Activated CD4-positive, CD25-positive, alpha-beta regulatory T cell treated with anti-CD3 and anti-CD28 coated beads, Interleukin-2, amount 50 U/mL, for 72 hours (primary cell): ENCODE measurements at places on chromosomes 1 and 21.

DNA sequence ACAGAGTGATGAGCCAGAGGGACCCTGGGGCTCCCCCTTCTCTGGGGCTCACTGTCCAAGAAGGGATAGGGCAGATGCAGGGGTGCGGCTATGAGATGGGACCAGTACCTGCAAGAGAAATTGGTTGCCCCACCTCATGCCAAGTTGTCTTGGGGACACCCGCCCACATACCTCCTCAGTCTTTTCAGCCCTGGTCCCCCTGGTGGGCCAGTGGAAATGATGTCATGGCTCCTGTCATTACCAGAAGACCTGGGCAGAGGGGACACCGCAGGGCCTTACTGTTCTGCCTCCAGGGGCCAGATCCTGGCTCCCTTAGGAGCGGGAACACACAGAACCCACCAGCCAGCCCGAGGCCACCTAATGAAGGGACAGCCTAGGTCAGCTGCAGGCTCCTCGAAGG lies 63.2 kb downstream of the CDK18 start:
- DNase-seq: no peak

DNA sequence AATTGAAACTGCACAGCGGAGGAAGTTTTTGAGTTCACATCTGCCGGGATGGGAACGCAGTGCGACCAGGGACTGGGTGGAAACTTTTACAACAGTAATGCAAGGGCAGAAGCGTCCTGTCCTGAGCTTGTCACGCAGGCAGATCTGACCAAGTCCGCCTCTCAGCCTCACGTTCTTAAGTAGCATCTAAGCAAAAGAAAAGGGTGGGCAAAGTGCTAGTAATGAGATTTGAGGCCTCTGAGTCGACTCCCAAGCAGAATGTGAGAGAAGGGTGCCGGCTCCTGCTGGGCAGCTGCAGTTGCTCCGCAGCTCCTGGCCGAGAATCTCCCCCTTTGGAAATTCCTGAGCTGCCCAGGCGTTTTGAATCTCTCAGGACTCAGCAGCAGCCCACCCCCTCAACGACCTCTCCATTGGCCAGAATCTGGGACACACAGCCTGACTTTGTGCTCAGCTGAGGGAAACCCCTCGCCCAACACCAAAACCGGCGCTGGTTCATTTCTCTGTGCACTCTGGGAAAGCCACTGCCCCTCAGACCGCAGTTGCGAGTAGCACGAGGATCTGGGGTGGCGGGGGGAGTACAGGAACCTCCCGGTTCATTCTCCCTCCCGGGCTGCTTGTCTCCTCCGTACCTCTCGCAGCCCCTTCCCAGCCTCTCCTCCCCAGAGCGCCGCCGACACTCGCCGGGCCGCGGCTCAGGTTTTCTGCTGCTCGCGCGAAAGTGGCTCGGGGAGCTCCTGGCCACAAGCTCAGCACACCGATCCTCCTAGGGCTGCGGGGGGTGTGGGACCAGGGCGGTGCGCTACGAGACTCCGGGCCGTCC lies 913 bp upstream of the S1PR1 start:
- DNase-seq: peak; percentile 64

- no peak for DNase-seq
These were observed 613.5 kb downstream of the MATN1 start for GRCh38 chr1:30109853-30110252.

GRCh38 chr1:53586765-53587164 lies 127.6 kb downstream of the DMRTB1 start:
- DNase-seq: no peak

DNA sequence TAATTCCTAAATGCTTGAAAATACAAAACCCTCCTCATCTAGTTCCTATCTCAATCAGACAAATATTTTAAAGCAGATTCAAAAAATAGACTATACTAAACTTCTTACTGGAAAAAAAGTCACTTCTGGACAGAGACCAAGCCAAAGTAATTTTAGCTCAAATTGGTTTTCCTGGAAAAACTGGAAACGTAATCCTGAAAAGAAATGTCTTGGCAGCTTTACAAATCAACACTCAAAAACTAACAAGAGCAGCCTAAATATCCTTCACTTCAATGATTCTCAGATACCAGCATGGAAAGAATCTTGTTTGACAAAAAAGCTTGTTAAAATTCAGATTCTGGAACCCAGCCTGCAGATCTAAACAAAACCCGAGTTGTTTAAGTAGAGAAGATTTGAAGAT lies 9.1 kb upstream of the GPR88 start:
- DNase-seq: no peak

DNA sequence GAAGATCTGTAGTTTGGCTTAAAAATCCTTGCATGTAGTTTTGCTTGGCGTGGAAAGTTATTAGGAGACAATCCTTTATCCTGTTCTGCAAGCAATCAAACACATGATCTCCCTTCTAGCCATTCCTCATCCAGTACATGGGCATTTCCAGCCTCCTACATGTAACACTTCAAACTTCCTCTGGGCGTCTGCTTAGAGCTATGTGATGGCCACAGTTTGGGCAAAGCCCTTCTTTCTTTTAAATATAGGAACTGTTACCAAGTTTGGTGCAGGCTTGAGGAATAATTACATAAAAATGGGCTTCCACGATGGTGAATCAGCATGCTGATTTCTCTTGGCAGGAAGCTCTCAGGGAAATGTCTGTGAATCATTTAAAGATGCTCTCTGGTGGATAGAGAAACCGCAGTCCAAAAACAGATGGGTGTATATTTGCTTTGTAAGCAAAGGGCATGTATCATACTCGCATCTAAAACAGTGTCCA lies 176.9 kb upstream of the FMN2 start:
- DNase-seq: no peak

DNA sequence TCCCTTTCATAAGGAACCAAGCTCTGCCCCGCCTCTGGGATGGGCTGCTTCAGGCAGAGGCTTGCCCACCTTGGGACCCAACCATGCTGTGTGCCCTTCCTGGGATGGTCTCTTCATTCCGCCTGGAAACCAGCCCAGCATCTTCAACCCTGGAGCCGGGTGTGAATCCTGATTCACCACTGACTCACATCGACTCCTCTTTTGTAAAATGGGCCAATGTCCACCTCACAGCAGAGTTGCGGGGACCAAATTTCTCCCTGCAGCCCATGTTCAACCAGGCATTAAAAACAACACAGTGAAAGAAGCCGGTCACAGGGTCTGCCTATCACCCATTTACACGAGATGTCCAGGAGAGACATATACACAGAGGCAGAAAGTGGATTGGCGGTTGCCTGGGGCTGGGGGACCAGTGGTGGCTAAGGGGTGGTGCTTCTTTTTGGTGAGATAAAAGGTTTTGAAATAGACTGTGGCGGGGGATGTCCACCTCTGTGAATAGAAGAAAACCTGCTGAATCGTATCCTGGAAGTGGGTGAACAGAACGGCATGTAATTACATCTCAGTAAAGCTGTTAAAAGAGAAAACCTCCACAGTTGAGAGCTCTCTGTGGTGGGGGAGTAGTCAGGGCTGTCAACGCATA lies 6.9 kb upstream of the GPR153 start:
- no peak for DNase-seq

DNA sequence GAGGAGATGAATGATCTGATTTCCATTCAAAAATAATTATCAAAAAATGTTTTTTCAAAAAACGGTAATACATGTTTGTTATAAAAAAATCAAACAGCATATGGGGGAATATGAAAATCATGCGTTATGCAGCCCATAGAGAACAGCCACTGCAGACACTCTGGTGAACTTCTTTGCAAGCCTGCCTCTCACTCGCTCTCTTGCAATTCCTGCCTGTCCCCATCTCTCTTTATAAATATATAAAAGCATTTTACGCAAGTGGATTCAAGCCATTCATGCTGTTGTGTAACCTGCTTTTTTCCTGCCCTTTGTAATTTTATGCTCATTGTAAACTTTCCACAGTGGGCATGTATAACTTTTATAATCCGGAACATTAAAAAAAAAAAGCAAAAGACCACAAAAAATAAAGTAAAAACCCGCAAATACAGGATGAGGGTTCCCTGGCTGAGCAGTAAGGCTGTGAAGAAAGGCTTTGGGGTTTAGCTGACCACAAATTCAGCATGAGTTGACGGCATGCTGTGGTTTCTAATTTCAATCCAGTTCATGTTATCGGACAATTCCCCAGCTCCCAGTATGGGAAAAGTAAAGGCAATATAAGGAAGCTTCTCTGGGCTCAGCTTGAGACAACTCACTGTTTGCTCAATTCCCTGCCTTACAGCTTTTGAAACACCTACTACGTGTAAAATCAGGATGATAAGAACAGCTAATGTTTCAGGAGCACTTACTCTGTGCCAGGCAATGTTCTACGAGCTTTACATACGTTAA lies 52.8 kb upstream of the ZBTB40 start:
- DNase-seq: no peak

DNA sequence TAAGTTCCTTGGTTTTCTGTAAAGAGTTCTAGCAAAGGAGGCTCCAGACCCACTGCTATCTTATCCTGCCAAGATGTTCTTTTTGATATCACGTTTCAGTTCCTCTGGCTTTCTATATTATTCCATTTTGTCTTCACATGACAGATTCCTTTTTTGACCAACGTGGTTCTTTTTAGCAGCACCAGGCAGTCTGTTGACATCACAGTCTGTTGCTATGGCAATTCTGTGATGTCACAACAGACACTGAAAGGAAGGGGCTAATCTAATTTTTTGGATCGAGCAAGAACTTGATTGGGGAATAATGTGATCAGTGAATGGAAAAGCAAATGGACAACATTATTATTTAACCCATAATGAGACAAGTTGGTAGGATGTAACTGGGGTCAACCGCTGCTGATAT lies 64.5 kb upstream of the GOLT1A start:
- DNase-seq: no peak

DNA sequence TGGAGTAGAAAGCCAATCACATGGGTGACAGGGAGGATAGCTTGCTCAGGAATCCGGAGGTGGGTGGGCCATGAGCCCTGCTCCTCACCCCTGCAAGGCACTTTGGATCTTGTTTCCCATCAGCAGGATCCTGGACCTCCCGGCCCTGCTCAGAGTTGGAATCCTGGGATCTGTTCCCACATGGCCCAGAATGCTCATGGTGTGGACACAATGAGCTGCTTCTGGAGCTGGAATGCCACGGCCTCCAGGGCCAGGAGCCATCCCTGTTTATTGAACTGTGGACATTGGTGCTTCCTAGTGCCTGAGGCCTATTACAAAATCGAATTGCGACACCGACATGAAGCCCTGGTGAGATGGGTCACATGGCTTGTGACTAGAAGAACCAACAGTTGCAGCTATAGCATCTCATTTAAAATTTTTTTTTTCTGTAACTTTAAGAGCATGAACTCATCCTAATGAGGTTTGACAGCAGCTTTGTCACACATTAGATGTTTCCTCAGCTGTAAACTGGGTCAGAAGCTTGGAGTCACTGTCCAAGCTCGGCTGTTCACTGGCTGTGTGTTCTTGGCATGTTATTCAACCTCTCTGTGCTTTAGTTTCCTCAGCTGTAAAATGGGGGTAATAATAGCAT lies 40.4 kb upstream of the GOLT1A start:
- no peak for DNase-seq

GRCh38 chr1:244173240-244173639 lies 122.2 kb downstream of the ZBTB18 start:
- DNase-seq: no peak

- DNase-seq: no peak
These were observed 105.3 kb upstream of the IFFO2 start for GRCh38 chr1:19061798-19062197.

DNA sequence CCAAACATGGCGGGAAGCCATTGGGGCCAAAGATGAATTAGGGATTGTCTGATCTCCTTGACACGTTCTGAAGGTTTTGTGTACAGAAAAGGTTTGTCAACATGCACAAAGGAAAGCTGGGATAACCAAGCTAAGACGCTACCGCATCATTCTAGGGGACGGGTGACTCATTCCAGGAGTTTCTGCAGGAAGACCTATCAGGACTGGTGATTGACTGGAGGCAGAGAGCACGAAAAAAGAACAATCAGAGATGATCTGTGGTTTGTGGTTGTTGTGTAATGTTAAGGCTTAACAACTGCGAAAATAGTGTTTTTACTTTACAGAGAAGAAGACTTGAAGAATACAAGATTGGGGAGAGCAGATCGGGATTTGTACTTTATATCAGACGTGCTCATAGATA lies 22.2 kb upstream of the ERG start:
- no peak for DNase-seq

DNA sequence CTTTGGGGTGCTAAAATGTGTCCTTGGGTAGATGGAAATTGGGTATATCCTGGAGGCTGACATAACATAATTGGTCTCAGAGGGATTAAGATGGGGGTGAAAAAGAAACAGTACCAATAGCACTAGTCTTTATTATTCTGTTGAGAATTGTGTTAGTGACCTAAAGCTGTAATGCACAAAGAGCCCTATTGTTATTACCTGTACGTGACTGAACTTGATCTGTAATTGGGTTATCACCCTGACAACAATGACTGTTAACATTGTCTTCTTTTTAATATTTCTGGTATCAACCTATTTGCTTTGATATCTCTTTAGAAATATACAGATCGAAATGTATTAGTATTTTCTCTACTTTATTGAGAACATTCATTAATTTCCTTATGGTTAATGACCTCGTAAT lies 147.6 kb downstream of the NEK7 start:
- DNase-seq: no peak

- DNase-seq: no peak
These were observed 10.9 kb upstream of the IL20 start for GRCh38 chr1:206854401-206855129.

GRCh38 chr1:12251442-12251841 lies 21.6 kb downstream of the VPS13D start:
- no peak for DNase-seq

- DNase-seq: no peak
These were observed 134.0 kb downstream of the NPHP4 start for GRCh38 chr1:5858246-5858645.

GRCh38 chr21:35448876-35449599 lies 399.9 kb upstream of the RUNX1 start:
- DNase-seq: no peak

DNA sequence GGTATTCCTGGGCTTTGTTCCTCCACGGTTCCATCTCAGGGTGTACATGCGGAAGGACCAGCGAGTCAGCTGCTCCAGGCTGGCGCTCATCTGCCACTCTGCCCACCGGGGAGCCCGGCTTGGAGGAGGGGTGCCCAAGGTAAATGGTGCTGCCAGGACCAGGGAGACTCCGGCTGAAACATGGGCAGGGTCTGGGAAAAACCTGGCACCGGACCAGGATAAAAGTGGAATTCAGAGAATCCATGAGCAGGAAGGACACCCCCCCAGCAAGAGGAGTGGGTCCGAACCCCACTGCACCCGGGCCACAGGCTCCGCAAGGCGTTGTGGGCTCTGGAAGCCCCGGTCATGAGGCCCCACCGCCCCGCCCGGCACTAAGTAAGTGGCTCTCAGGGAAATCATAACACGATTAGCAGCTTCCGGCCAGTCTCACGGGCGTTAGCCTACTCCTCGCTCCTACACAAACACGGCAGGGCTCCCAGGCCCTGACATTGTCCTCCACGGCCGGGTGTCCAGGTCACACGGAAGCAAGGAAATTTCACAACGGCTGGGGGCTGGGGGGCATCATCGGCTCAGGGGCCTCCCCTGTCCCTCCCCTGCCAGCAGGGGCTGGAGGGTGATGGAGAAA lies 21.1 kb downstream of the MEGF6 start:
- DNase-seq: no peak
